ENCODE measurements at places on chromosomes 6 and 20.

DNA sequence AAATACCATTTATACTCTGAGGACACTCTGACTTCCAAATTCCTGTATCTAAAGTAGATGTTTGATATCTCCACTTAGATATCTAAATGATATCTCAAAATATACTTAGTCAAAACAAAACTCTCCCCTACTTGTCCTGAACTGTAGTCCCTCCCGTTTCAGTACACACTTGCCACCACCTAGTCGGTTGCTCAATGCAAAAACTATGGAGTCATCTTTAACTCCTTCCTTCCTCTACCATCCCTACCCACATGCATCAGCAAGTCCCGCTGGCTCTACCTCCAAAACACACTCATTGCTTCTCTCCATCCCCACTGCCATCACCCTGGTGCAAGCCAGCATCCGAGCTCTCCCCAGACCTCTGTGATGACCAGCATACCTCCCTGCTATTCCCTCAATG, 13.2 kb downstream of the STX7 start:
- no peak for DNase-seq

DNA sequence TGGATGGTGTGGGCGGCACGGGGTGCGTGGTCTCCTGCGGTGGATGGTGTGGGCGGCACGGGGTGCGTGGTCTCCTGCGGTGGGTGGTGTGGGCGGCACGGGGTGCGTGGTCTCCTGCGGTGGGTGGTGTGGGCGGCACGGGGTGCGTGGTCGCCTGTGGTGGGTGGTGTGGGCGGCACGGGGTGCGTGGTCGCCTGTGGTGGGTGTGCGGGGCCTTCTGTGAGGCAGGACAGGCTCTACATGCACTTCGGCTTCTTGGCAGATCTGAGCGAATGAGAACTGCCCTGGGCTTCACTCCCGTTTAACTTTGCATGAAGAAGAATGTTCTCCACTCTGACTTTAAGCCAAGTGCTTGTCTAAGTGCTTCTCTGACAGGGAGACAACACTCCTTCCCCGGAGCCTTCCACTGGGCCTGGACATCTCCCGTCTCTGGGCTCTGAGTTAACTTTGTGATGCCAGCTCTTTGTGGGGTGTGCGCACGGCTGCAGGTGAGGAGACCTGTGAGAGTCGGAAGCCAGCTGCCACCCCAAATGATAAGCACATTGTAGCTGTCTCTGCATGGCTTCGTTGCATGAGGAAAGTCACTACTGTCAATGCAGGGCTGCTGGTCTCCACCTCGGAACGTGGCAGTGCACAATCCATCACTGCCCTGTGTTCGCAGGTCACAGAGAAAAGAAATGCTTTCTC, 244.8 kb downstream of the DLL1 start:
- DNase-seq: no peak

DNA sequence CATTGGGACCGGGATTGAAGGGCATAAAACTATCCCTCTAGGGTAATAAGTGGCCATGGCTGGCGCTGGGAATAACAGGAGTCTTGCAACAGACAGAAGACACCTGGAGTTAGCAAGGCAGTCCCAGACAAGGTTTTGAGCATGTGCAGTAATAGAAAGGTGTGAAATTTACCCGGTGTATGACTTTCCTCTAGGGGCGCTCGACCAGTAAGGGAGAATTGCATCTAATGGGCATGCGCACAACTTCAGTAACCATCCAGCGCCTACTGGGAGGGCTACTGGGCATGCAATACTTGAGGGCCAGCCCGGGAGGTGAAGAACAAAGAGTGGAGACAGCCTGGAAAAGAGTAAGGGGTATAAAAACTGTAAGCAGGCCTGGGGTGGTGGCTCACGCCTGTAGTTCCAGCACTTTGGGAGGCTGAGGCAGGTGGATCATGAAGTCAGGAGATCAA, 32.7 kb downstream of the SERPINB6 start:
- no peak for DNase-seq

DNA sequence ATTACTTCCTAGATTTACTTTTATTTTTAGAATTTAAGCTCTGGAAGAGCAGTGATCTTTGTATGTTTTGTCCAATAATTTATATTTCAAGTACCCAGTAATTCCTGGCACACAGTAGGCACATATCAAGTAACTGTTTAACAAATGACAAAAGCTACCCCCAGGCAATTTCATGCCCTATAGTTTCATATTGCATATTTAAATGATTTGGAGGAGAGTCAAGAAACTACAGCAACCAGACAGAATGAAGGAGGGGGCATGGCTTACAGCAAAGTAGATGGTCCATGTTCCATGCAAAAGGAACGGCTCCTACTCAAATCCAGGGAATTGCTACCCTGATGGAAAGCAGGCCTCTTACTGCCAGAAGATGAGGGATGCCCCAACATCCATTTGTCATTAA, 113.5 kb downstream of the ARHGAP18 start:
- DNase-seq: no peak

- DNase-seq: no peak
Observed at GRCh38 chr6:51273228-51273961, 454.7 kb downstream of the TFAP2B start.

- no peak for DNase-seq
Observed at GRCh38 chr6:137729866-137730629, 137.0 kb upstream of the TNFAIP3 start.

DNA sequence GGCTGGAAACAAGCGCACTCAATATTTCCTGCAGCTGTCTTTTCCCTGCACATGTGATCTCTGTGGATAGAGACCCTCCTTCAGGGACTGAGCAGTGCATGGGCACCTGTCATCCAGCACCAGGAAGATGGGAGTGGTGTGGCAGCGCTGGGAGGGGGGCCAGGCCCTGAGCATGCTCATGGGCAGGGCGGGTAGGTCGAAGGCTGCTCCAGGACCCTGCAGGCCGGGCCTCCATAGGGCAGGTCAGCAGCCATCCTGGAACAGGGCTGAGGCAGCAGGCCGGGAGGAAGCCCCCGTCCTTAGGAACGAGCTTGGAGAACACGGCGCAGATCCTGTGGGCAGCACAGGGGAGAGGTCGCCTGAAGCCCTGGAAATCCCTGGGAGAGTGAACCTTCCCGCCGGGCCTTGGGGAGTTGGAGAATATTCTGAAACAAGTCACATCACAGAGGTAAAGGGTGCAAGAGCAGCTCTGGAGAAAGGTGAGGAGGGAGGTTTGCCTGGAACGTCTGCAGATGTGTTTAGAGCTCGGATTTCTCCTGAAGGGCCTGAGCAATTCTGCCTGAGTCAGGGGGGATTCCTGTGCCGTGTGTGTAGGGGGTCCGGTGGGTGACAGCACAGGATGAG, 133.2 kb downstream of the SMOC2 start:
- DNase-seq: no peak

DNA sequence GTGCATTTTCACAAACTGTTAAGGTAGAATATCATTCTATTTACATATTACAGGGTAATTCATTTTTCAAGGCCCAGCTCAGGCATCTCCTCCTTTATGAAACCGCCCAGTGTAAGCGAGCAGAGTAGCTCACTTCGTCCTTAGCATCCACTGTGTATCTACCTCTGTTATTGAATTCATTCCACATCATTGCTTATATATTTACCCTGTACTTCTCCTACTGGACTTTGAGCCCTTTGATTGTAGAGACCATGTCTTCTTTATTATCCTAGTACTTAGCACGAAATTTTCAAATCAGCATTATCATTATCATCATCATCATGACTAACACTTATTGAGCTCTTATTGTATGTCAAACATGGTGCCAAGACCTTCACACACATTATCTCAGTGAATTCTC, 76.7 kb downstream of the FRK start:
- no peak for DNase-seq

- DNase-seq: peak; percentile 68
Observed at GRCh38 chr6:128696691-128697689, 176.6 kb upstream of the PTPRK start.

- DNase-seq: no peak
Observed at GRCh38 chr20:20710443-20711315, 1.8 kb downstream of the RALGAPA2 start.

DNA sequence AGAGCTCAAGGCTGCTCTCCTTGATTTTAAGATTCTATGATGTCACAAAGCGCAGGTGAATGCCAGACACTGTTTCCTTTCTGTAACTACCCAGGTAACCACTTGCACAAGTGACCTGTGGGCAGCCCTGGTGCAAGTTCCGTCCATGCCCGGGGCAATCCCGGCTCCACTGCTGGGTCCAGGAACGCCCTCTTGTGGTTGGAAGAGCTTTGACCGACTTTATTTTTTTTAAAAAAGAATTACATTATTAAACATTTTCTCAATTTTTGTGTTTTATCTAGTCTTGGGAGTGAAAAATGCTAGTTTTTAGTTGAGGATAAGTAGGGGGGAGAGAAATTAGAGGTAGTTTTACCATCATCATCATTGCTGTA, 695.2 kb downstream of the QKI start:
- no peak for DNase-seq

- no peak for DNase-seq
Observed at GRCh38 chr6:14110001-14110818, 7.4 kb upstream of the CD83 start.

- DNase-seq: no peak
Observed at GRCh38 chr6:5754904-5755303, 251.8 kb downstream of the NRN1 start.

GRCh38 chr20:51095633-51096521, 73.0 kb upstream of the KCNG1 start:
- DNase-seq: no peak

- DNase-seq: no peak
Observed at GRCh38 chr6:163782436-163783003, 368.0 kb downstream of the QKI start.

GRCh38 chr6:33979750-33980149, 166.1 kb downstream of the GRM4 start:
- DNase-seq: no peak

- DNase-seq: no peak
Observed at GRCh38 chr20:53497246-53497645, 96.4 kb downstream of the ZNF217 start.

- peak; percentile 87 for DNase-seq
Observed at GRCh38 chr20:38222231-38222922, 38.2 kb downstream of the KIAA1755 start.

DNA sequence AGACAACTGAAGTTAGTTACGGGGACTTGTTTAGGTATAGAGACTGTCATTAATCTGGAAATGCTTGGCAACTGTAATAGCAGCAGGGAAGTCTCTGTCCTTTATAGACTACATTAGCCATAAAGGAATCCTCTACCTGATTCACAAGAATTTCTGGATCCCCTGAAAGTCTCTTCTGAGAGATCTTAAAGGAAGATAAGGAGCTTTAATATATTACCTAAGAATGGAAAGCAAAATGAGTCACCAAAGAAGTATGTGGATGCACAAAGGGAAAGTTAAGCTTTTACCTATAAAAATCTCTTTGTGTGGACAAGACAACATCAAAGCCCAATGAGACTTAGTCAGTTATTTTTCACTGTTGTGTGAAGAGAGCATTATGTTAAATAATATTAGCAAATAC, 92.2 kb upstream of the RSPO3 start:
- peak; percentile 58 for DNase-seq

DNA sequence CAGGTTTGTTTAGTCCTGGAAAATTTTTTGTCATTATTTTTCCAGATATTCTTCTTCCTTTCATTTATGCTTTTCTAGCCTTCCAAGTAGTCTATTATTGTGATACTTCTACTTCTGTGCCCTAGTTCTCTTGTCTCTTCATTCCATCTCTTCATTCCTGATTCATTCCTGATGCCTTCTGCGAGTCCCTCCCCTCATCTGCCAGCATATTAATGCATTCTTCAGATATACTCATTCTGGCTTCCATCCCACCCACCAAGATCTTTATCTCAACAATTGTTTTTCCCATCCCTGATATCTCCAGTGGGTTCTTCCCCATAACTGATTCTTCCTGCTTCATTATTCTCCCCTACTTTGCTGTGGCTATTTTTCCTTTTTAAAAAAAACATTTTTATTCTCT, 35.2 kb downstream of the ALDH5A1 start:
- DNase-seq: no peak

GRCh38 chr6:4426968-4427367, 291.6 kb upstream of the ECI2 start:
- DNase-seq: no peak

GRCh38 chr6:48610846-48611245, 499.8 kb upstream of the PTCHD4 start:
- DNase-seq: no peak

GRCh38 chr6:138594758-138595140, 95.5 kb upstream of the NHSL1 start:
- DNase-seq: no peak

- DNase-seq: no peak
Observed at GRCh38 chr6:474453-475185, 83.1 kb downstream of the IRF4 start.

DNA sequence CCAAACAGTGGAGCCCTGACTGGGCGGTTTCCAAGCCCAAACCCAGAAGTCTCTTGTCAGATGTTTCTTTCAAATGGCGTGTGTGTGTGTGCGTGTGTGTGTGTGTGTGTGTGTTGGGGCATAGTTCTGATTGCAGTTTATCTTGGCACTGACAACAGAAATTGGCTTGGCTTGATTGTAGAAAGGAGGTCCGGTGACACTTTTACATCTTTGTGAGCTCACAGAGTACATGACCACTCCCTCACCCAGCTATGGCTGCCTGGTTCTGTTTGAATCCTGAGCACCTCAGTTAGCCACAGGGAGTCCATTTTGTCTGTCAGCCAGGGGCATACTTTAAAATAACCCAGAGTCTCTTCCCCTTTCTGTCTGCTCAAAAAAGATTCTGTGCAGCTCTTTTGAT, 276.3 kb downstream of the CD83 start:
- no peak for DNase-seq

GRCh38 chr6:42279966-42280629, 62.4 kb upstream of the MRPS10 start:
- DNase-seq: peak; percentile 53

DNA sequence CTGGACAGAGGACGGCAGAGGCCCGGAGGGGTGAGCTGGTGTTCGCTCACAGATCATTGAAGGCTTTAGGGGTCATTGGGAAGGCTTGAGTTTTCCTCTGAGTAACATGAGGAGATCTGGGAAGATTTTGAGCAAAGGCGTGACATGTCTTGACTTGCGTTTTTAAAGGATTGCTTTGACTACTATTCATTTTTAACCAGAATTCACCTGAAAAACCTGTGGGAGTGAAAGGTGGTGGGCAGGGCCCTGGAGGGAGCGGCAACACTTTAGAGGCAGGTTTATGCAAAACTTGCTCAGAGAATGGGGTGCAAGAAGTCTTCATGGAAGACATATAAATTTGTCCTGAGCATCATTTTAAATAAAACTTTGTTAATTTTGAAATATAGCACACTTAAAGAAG, 72.2 kb upstream of the EEF1E1 start:
- peak; percentile 14 for DNase-seq

DNA sequence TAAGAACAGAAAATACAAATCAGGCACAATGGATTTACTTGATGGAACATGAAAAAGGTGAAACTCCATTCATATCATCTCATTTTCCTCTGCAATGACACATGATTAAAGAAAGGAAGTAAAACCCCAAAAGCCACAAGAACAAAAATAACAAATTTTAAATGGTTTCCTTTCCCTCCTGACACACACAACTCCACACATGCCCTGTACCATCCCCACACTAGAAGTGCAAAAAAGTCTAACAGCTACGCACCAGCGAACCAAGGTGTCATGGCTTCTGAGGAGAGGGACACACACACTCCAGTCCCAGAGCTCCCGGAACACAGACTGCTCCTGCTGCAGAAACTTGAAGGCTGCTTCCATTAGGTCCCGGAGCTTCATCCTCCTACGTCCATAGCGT, 25.3 kb downstream of the MDN1 start:
- DNase-seq: no peak

- no peak for DNase-seq
Observed at GRCh38 chr6:135703007-135703406, 148.5 kb upstream of the PDE7B start.

GRCh38 chr20:5001174-5002076, at the start of gene SLC23A2:
Gene SLC23A2 (minus strand): TSS chr20:5001510. CDS start chr20:4932562, 68,948 bp downstream.
- DNase-seq: peak; percentile 58

- peak; percentile 26 for DNase-seq
Observed at GRCh38 chr6:2853769-2854395, 12.2 kb upstream of the SERPINB1 start.
